Stimulated activated CD8-positive, alpha-beta memory T cell treated with anti-CD3 and anti-CD28 coated beads, Interleukin-4, amount 100 ng/mL, for 48 hours (primary cell): ENCODE measurements at places on chromosomes 2 and 18.

- no peak for DNase-seq
Measured at GRCh38 chr2:206435742-206436141, 7.6 kb upstream of the ADAM23 start.

GRCh38 chr18:9854801-9855676 lies 30.7 kb upstream of the TXNDC2 start:
- DNase-seq: no peak

DNA sequence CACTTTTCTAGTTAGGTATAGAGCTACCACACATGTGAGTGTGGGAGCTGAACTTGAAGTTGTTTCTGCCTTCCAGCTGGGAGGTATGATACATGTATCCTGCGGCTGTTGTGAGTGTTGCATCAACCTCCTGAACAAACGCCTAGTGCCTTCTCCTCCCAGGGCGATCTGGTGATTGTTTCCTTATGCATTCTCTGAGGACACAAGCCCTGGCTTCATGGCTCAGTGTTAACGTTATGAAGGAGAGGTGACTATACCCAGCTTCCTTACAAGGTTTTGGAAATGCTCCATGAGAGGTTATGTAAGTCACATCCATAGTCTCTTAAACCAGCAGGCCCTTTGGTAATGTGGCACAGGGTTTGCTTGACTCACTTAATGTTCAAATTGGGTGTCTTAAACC lies 64.9 kb downstream of the SPRED2 start:
- no peak for DNase-seq

DNA sequence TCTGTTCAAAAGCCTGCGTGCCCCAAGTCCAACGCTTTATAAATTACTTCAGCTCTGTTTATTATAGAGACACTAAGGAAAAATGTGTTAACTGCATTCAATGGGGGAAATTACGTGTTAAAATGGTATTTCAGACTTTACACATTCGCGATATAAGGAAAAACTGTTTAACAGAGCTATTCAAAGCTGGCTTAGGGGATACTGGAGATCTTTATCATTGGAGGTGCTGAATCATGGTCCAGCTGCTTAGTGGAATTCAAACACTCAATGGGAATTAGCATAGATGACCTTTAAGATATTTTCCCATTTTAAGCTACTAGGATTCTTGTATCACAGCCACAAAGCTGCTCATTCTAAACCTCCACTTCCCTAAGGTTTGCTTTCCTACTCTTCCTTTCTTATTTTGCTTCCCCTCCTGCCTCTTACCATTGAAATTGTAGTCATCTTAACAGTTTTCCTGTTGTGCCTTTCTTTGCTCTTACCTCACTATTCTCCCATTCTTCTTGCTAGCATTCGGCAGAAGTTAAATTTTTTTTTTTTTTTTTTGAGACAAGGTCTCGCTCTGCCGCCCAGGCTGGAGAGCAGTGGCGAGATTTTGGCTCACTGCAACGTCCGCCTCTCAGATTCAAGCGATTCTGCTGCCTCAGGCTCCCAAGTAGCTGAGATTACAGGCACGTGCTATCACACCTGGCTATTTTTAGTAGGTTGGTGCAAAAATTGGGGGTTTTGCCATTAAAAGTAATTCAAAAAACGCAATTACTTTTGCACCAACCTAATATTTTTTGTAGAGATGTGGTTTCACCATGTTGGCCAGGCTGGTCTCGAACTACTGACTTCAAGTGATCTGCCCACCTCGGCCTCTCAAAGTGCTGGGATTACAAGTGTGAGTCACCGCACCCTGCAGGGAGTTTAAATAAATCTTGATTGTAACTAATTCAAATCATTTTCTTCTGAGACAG lies 6.5 kb downstream of the SULT6B1 start:
- DNase-seq: no peak

- DNase-seq: no peak
Measured at GRCh38 chr2:224369028-224369632, 32.8 kb downstream of the FAM124B start.

- no peak for DNase-seq
Measured at GRCh38 chr2:24626131-24626530, 135.1 kb downstream of the NCOA1 start.

GRCh38 chr2:165804719-165805118 lies 10.7 kb upstream of the GALNT3 start:
- DNase-seq: no peak

DNA sequence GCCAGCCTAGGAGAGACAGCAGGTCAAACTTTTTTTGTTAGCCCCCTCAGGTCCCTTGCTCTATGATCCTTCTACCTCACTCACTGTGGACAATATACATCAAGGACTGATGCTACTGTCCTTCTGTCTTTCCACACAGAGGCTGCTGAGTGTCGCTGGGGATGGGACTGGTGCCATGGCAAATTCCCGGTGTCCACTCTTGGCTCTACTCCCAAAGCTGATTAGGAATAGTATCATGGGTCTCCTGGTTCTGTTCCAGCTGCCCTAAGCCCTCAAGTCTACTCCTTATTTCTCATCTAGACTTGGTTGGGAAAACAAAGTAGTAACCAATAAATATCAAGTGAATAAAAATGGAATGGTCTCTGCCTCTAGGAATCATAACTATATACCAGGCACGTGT lies 441.3 kb downstream of the TGIF1 start:
- no peak for DNase-seq

DNA sequence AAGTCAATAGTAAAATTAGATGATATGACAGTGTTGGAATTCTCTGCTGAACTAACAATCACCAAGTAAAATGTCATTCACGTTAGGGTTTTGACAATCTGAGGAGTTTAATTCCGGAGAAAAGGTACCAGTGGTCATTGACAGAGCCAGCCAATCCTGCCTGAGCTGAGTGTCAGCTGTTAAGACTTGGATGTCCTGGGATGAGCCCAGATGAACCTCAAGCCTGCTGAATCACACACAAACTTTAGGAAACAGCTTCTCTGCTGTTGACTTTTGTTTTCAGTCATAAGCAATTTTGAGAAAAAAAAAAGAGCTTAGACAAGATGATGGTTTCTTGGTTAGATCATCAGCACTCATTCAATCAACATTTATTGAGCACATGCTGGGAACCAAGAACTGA lies 600.0 kb upstream of the SLC39A10 start:
- no peak for DNase-seq

GRCh38 chr2:129762386-129763189 lies 216.9 kb upstream of the RAB6C start:
- DNase-seq: peak; percentile 12

GRCh38 chr2:218402491-218402901 lies 2.8 kb downstream of the CTDSP1 start:
- no peak for DNase-seq

- DNase-seq: no peak
Measured at GRCh38 chr2:46029332-46029811, 267.8 kb upstream of the EPAS1 start.

DNA sequence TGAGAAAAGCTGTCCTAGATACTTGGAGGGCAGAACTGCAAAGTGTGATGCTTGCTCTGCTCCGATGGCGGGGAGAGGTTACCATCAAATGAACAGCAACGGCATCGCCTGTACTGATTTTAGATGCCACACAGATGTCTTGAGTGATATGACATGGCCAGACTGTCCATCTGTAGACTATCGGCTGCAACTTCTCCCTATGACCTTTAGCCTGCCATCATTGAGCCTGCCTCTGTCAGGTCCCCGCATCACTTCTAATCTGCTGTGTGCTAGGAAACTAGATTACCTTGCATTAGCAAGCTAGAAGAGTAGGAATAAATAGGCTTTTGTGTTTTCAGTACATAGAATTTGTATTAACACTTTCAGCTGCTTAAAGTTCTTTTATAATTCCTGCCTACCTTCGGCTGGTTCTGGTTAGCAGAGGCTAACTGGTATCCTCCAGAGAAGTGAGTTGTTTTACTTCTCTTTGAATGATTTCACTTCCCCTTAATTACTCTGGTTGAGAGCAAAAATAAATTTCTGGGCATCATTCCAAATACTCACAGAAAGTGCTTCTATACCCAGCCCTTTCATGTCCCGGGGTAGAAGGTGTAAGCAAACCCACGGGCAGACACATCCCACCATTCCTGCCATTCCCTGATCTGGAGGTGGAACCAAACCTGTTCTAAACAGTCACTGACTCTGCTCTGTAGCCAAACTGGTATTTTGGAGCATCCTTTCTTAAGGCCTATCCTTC lies 24.0 kb downstream of the GAREM2 start:
- no peak for DNase-seq

DNA sequence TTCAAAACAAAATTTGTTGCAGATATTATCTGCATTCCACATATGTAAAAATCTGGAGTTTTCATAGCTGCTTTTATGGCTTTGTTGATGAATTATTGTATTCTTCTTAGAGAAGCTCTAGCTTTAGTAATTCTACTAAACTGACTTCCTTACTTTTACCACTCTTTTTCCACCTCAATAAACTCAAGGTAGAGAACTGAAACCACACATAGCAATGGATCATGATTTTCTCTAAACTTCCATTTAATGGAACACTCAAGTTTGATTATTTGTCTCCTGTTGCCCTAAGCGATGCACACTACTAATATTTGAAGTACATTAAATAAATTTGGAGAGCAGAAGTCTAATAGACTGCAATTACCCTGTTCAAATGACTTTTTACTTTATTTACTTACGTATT lies 192.0 kb downstream of the NBAS start:
- DNase-seq: no peak

DNA sequence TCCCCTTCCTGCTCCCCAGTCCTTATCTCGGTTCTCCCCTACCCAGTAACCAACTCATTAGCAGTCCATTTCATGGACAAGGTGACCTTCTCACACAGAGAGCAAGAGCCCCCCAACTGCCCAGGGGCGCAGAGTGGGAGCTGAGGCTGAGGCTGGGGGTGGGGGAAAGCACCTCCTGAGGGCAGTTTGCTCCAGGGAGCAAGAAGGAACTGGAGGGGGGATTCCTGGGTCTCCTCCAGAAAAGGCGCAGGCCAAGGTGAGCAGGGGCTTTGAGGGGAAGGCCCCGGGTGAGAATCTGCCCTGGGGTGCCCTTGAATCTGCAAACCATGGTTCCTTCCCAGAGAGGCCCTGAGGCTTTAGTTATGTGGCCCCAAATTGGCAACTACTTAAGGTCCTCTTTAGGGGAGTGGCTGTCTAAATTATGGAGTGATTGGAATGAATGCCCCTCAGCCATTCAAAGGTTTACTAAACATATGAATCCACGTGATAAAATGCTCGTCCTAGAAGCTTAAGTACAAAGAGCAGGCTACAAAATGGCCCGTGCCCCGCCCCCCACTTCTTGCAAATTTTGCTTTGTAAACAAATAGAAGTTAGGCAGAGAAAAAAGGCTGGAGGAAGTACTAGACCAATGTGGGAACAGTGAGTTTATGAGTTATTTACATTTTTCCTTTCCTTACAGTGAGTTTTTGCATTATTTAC lies 123.5 kb upstream of the HS6ST1 start:
- peak; percentile 3 for DNase-seq

DNA sequence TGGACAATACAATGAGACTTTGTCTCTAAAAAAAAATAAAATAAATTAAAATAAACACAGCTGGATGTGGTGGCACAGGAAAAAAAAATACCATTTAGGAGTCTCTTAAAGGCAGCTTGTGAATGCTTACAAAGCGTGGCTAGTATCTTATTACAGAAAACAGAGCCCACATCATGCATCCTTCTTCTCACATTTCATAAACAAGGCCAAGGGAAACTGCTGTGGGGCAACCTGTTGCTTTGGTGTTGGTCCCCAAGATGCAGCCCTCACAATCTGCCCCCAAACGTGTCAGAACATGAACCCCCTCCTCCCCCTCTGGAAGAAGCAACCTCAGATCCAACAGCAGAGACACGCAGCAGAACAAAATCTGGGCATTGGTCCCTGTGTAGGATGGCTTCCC lies 2.6 kb downstream of the SLC14A1 start:
- DNase-seq: no peak

- no peak for DNase-seq
Measured at GRCh38 chr2:176246331-176246730, 22.9 kb upstream of the MTX2 start.
